Hypothalamus (tissue), 51 donors: ENCODE measurements at places on chromosomes 4 and X.

DNA sequence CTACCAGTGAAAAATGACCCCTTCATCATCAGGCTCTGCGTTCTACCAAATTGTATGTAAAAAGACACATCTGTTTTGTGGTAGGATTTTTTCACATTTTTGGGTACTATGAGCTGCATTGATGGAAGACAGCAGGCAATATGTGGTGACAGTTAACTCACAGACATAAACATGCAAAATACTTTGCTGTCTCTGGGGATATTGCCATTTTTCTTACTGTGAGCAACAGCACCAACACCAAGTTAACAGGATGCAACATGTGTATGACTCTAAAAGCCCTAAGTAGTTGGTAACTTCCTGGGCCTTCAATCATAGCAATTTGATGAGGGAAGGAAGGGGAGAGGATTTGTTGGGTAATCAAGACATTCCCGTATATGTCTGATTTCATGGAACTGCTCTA is 56.4 kb upstream of the DRP2 start:
- DNase-seq = no peak

DNA sequence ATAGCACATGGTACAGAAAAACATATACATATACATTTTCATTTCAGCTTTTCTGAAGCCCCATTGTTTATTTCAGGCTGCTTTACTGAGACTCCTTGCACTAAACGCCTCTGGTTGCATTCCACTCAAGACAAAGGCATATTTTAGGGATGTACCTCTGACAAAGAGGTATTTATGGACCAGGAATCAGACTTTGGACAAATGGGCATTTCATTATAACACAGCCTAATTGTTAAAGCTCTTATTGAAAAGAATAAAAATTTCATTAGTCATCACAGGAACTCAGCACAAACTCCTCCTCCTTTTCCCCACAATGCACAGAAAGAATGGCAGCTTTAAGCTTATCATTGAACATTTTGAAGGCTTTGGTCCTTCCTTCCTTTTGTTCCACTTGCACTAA is 62.9 kb upstream of the UGT8 start:
- no peak for DNase-seq

DNA sequence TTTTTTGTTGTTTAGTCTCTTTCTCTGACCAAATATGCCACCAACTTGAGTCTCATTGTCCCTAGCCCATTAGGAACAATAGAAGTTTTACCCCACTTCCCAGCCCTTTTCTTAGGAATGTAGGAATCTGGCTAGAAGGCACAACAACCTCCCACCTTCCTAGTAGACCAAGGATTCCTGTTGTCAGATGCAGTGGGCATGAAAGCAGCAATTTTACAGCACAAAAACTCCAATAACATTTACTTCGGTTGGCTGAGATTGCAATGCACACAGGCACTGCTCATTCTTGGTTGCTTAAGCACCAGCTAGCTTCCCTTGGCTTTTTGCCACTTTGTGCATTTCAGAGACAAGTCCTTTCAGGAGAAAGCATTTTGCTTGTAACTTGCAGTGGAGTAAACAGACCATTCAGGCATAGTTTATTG is 312.8 kb downstream of the TENM3 start:
- no peak for DNase-seq

DNA sequence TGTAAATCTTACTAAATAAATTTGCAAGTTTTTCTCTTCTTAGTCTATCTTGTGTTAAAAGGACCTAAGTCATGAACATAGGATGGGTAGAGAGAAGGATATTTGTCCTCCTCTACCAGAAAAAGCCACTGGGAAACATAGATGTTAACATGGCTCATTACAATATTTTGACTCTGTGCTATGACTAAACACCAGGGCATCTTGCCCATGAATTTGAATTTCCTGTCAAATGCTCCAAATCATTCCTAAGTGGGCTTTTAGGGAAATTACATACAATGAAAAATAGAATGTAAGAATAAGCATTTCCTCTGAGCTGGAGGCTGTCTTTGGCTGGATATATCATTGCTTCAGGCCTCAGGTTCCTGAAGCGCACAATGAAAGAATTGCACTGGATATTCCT is 39.1 kb downstream of the ANOS1 start:
- no peak for DNase-seq

GRCh38 chrX:105241056-105241455 is 20.6 kb upstream of the TEX13A start:
- DNase-seq = no peak

DNA sequence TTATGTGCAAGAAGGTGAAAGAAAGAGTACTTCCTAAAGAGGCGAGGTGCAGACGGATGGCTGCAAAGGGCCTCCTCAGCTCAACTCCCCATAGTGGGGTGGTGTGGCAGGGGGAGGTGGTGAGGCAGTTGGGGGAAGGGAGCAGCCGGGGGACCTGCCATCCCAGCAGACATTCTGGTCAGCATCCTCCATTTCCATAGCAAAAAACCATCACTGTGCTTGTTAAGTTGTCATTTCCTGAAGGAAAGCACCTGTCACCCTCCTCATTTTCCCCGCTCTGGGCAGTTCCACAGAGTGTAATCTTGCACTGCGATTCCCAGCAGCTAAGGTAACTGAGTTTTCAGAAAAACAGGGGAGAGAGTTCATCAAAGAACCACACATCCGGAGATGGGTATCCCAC is 51.5 kb downstream of the TSPAN5 start:
- no peak for DNase-seq

DNA sequence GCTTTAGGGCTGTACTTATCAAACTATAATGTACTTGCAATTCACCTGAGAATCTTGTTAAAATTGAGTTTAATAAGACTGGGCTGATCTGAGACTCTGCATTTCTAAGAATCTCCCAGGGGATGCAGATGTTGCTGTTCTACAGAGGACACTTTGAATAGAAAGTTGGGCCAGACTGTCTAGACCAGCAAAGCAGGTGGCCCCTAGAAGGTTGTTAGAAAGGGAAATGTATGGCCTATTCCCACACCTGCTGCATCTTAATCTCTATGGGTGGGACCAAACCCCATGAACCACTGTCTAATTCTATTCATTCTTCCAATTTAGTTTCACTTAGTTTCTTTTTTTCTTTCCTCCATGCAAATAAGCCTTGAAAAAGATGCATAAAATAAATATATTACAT is 413.2 kb upstream of the TECRL start:
- DNase-seq = no peak

- DNase-seq = no peak
Measured at GRCh38 chrX:111352424-111352823, 59.6 kb downstream of the DCX start.

GRCh38 chr4:99394896-99395295 is 40.2 kb downstream of the ADH7 start:
- DNase-seq = no peak
